Right hindlimb (tissue), 1 donor: ENCODE measurements at places on chromosomes 2 and 18.

DNA sequence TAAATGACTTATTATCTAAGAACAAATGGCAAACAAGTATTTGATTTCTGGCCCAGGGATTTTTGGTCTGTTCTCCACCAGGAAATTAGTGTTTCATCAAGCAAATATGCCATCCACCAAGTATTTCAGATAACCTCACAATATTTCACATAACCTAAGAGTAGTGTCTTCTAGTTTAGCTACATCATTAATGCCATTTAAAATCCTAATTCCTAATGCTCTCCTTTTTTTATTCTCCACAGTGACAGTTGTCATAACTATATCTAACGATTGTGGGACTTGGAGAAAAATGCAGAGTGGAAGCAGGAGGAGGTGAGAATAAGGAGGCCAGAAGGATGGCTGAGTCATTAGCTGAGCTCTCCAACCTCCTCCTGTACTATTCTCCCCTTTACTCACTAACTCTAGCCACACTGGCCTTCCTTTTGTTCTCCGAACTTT lies 58.5 kb upstream of the CTLA4 start:
- DNase-seq = no peak

DNA sequence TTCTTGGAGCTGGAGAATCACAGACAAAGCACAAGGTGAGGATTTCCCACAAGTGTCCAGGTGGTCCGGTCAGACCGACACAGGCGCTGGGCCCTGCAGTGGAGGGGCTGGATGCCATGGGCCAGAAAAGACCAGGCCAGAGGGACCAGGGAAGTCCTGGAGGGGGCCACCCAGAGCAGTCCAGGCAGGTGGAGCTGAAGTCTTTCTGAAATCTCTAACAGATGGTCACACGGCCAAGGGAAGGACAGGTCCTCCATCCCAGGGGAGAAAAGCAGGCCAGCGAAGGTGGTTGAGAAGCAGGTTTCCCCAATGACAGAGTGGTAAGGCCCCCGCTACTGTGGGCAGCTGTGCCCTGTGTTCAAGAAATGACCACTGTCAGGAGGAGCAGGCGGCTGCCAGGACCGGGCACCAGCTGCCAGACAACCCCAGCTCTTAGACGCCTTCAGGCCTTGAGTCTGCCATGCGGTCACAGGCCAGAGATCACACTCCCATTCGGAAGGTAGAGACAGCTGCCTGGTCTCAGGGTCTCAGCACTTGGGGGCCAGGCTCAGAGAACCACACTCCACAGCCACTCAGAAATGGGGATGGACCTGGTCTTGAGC lies 25.9 kb downstream of the HS1BP3 start:
- no peak for DNase-seq

GRCh38 chr2:182858671-182859070 lies 7.8 kb downstream of the FRZB start:
- no peak for DNase-seq

- no peak for DNase-seq
Measured at GRCh38 chr18:50715919-50716318, 103.9 kb downstream of the MRO start.

DNA sequence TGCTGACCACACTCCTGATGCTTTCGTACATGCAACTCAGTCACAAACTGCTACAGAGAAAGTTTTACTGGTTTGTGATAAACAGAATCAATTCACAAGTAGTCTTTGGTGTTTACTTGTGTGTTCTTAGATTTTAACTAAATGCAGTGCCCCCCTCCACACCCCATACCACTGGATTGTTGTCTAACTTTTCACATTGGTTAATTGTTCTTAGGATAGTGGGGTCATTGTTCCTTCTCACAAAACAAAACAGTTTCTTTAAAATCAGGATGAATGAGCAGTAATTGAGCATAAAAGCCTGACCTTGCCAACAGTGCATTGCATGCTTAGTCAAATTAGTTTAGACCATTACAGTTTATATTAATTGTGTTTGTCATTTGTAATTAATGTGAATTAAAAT lies 14.1 kb upstream of the PNPT1 start:
- no peak for DNase-seq

DNA sequence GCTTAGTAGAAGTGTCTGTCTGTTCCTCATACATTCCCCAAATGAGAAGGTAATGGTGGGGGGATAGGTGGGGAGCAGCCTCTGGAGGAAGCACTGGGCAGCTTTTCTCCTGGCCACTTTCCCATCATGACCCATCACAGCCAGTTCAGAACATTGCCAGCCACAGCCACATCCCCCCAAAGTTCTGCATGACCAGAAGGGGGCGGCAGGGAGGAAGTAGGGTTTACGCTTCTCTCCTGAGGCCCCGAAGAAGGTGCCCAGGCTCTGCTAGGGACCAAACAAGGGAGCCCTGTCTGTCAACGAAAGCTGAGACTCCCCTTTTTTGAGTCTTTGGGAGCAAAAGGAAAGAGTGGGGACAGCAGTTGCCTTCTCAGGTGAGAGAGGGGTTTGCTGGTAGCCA lies 7.7 kb downstream of the IGFBP5 start:
- no peak for DNase-seq

DNA sequence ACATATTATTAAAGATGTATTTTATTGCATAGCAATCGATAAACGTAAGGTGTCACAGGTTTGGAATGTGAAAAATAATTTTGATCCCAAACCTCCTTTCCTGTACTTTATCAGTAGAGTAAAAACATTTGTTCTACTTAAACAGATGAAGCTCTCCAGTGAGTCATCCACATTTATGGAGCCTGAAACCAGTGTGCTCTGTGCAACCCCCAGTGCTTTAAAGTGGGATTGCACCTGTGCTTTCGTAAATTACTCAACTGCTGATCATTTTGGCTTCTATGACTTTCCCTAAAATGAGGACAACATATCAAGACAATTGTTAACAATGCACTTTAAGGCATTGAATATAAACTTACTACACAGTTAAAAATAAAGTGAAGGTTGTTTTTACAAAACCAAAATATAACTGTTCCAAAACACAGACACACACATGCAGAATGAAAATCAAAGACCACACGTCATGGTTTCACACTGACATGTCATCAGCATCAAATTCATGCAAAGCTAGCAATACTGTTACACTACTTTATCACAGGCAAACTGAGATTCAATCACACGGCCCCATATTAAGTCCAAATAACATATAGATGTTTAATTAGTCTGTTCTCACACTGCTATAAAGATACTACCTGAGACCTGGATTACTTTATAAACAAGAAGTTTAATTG lies 9.7 kb downstream of the TMEM18 start:
- DNase-seq = no peak

GRCh38 chr2:62458206-62458641 lies 47.8 kb downstream of the TMEM17 start:
- DNase-seq = no peak

DNA sequence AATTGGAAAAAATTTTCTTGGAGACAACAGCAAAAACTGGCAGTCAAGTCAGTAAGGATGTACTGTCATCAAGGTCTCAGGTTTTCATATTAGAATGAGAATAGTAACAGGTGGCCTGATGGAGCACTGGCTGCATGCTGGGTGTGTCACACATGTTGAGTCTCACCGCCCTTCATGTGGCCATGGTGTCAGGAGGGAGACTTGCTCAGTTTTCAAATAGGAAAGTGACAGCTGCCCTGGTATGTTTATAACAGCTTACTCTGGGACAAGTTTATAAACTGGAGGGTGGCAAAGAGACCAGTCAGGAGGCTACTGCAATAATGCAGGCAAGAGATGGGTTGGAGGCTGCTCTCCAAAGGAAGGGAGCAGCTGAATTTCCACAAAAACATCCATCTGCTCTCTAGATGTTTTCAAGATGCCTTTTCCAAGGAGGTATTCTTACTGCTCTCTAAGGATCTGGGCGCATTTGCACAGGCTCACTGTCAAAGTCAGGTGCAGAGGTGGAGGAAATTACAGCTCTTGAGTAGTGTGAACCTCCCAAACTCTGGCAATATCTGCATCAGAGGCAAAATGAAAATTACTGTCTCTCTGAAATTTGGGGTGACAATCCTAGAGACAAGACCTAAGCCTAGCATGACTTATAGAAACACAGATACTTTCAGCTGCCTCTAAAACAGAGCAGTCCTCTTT lies 321.9 kb upstream of the RAB12 start:
- DNase-seq = peak; percentile 28

- no peak for DNase-seq
Measured at GRCh38 chr2:171651667-171652415, 35.4 kb upstream of the DYNC1I2 start.

GRCh38 chr2:136295168-136295567 lies 177.2 kb upstream of the CXCR4 start:
- DNase-seq = no peak

- peak; percentile 15 for DNase-seq
Measured at GRCh38 chr2:241817126-241817820, 8.3 kb downstream of the NEU4 start.

- DNase-seq = no peak
Measured at GRCh38 chr18:1014951-1015624, 110.4 kb downstream of the ADCYAP1 start.

DNA sequence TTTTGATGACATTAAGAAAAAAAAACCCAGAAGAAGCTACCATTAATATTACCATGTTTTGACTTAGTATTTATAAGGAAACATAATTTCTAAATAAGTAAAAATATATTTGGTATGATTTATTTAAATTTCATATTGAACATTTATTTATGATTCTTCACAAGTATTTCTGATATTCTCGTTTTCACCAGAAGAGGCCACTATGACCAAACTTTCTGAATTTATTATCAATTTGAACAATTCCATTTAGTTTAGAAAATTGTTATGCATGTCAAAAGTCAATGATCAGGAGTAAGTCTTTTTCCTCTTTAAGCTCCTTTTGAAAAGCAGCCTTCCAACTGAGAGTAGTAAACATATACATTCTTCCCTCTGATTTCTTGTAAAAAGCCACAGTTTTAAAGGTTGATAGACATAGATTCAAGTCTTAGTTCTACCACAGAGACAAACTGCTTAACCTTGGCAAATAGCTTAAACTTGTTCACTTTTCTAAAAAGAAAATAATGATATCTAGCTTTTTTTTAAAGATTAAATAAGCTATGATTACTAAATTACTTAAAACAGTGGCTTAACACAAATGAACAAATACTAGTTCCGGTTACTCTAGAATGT lies 329.9 kb downstream of the TRIB2 start:
- no peak for DNase-seq

- no peak for DNase-seq
Measured at GRCh38 chr2:55441280-55441892, 21.7 kb upstream of the CCDC88A start.

DNA sequence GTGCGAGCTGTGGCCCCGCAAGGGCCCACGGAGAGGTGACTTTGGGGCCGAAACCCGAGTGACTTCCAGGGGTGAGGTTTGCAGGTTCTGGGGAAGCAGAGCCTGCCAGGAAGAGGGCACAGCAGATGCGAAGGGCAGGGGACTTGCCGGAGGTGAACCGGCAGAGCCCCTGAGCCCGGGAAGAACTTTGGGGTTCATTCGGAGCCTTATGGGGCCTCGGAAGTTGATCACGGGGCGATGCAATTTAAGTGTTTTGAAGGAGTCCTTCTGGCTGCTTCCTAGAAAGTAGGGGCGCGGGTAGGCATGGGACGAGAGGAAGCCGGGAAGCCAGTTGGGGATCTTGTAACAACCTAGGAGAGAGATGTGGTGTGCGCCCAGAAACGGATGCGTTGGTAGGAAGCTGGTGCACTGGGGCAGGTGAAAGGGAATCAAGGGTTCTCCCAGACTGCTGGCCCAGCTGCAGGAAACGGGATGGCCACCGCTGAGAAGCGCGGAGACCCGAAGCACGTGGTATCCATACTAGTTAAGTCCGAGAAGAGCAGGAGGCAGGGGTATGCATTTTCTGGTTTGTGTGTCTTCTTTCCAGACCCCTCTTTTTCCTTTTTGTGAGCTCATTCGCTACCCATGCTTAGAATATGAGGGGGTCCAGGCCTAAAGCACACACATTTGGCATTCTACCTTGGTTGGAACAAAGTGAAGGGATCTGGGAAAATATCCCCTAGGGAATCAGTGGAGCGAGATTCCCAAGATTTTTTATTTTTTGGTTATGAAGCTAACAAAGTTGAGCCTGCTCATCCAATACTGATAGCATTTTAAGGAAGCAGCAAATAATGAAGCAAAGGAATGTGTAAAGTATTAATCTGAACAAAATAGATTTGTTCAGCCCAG lies 758 bp downstream of the SCLY start:
- peak; percentile 40 for DNase-seq

DNA sequence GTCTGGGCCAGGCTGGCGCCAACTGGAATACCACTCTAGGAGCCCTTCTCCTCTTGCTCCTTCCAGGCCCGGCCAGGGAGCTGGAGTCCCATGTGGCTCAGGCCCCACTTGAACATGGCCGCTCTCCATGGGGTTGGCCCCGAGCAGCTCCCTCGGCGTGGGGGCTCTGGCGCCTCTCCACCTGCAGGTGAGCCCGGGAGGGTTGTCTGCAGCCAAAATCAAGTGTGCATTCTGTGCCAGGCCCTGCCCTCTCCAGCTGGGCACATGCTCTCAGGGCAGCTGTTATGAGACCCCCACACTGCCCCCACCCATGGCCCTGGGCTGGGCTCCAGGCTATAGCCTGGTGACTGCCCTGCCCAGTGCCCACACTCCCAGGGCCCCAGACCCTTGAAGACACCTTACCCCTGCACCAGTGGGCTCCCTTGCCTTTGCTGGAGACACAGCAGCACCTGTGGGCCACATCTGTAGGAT lies 45.8 kb upstream of the HS6ST1 start:
- DNase-seq = no peak

- no peak for DNase-seq
Measured at GRCh38 chr2:68790600-68790999, 56.0 kb downstream of the ARHGAP25 start.

- DNase-seq = no peak
Measured at GRCh38 chr2:66815886-66816285, 381.0 kb downstream of the MEIS1 start.

- no peak for DNase-seq
Measured at GRCh38 chr2:234676109-234676782, 179.4 kb upstream of the ARL4C start.

GRCh38 chr2:119190321-119191111 lies 32.0 kb upstream of the C1QL2 start:
- DNase-seq = no peak

DNA sequence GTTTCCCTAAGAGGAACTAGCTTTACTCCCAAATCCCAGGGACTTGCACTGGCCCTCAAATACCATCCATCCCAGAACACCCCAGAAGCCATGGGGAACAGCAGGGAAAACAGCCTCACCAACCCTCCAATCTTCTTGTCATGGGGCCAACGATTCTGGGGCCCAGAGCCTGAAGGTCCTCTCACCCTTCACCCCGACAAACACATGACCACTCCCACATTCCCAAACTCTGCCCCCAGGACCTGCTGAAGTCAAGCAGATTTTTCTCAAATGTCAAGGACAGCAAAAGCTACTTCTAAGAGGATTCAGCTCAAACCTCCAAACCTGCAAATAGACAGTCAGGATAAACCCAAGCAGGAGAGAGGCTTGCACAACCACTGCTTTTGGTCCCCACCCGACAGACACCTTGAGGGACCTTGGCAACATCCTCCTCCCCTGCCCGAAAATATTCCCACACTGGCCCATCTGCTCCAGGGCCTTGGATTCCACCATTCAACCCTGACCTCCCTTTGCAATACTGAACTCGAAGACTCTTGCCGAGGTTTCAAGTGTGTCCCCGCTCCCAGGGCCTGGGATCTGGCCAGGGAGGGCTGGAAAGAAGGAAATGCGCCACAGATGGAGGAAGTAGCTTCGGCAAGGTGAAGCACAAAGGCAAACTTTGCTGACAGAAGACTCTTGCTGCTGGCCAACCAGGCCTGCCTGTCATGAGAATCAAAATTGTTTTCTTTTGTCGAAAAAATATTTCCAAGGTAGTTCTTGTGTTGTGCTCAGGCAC lies 143.3 kb downstream of the ZFP36L2 start:
- DNase-seq = peak; percentile 70

GRCh38 chr2:143717053-143717452 lies 587.8 kb downstream of the ARHGAP15 start:
- DNase-seq = peak; percentile 26
